ENCODE measurements at places on chromosomes 11 and 22.
A peak's percentile ranks its signal among the peaks of the same experiment; 100 is the strongest.

DNA sequence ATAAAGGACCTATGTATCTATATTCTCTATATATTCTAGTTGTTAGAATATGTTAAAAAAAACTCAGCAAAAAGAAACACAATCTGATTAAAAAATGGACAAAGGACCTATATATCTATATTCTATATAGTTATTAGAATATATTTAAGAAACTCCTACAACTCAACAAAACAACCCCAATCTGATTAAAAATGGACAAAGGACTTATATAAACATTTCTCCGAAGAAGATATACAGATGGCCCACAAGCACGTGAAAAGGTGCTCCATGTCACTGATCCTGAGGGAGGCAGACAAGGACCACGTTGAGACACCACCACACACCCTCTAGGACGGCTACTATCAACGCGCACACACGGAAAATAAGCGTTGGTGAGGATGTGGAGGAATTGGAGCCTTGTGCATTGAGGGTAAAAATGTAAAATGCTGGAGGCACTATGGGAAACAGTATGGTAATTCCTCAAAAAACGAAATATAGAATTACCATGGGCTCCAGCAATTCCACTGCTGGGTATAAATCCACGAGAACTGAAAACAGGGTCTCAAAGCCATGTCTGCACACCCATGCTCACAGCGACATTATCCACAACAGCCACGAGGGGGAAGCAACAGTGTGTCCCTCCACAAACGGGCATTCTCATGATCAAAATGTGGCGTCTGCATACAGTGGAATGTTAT, 22.7 kb downstream of the YPEL1 start:
- H3K4me3 ChIP-seq = no peak overlapping the region
- no peaks in the 10 kb centered on the region for H3K27me3 ChIP-seq
- H3K27ac ChIP-seq = no peak overlapping the region
- peaks cover 4% of the 10 kb centered on the region for H3K4me1 ChIP-seq

- peaks cover 28% of the 10 kb centered on the region for H3K4me1 ChIP-seq
- no peaks in the 10 kb centered on the region for H3K36me3 ChIP-seq
- H3K27me3 ChIP-seq = no peaks in the 10 kb centered on the region
- no peak overlapping the region for H3K27ac ChIP-seq
- DNase-seq = no peak
- no peak overlapping the region for H3K4me3 ChIP-seq
Observed at GRCh38 chr11:2989006-2989405, 3.1 kb downstream of the NAP1L4 start.

DNA sequence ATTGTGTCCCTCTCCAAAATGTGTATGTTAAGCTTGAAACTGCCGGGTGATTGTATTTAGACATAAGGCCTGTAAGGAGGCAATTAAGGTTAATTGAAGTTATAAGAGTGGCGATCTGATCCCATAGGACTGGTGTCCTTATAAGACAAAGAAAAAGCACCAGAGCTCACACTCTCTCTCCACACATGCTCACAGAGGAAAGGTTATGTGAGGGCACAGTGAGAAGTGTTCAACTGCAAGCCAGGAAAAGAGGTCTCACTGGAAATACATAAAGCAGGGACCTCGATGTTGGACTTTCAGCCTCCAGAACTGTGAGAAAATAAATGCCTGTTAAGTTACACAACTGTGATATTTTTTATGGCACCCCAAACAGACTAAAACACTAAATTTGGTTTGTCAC, 1233.8 kb upstream of the CNTN5 start:
- no peak overlapping the region for H3K4me3 ChIP-seq
- DNase-seq = no peak
- no peaks in the 10 kb centered on the region for H3K4me1 ChIP-seq
- no peak overlapping the region for H3K27ac ChIP-seq
- H3K36me3 ChIP-seq = no peaks in the 10 kb centered on the region

DNA sequence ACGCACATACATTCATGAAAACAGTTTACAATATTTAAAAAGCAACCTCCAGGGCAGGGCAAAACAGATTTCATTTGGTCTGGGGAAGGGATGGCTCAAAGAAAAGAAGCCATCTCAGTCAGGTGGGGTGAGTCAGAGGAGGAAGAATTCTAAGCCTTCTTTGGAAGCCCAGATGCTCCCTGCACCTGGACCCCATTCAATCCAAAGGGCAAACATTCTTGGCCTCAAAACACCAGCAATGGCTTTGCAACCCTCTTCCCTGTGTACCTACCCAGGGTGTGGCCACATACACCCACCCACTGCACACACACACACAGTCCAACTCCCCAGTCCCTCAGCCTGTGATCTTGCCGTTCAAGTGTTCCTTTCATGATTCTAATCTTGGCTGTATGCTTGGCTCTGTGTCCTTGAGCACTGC, 2.0 kb downstream of the KCNE3 start:
- H3K36me3 ChIP-seq = no peaks in the 10 kb centered on the region
- peaks cover 14% of the 10 kb centered on the region for H3K4me1 ChIP-seq
- no peak overlapping the region for H3K4me3 ChIP-seq
- no peaks in the 10 kb centered on the region for H3K27me3 ChIP-seq
- DNase-seq = no peak

GRCh38 chr11:123219066-123219690, 24.1 kb upstream of the CLMP start:
- H3K4me3 ChIP-seq = no peak overlapping the region
- DNase-seq = no peak
- H3K36me3 ChIP-seq = no peaks in the 10 kb centered on the region
- H3K27me3 ChIP-seq = no peaks in the 10 kb centered on the region

GRCh38 chr22:42685941-42686653, 34.6 kb downstream of the A4GALT start:
- H3K4me3 ChIP-seq = no peak overlapping the region
- peak overlapping the region; percentile 72 for H3K27ac ChIP-seq
- peak; percentile 37 for DNase-seq
- peaks cover 57% of the 10 kb centered on the region for H3K4me1 ChIP-seq
- no peaks in the 10 kb centered on the region for H3K27me3 ChIP-seq
- H3K36me3 ChIP-seq = no peaks in the 10 kb centered on the region

DNA sequence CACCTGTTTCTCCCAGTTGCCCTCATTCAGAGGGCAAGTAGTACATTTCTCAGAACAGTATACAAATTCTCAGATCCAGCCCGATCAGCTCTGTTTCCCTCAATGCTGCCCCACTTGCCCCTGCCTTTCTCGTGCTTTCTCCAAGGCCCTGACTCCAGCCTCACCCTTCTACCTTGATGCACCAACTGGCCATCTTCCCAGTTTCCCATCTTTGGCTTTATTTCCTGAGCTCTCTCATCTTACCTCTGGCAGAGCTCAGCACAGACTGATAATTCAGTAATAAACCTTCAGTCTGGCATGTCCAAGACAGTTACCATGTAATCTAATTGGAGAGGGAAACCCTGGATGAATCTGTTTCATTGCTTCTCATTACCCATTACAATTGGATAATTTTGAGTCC, 184.5 kb upstream of the ISX start:
- H3K27me3 ChIP-seq = no peaks in the 10 kb centered on the region
- no peaks in the 10 kb centered on the region for H3K36me3 ChIP-seq
- no peak overlapping the region for H3K27ac ChIP-seq
- no peak for DNase-seq

GRCh38 chr11:95908826-95909225, 15.1 kb downstream of the MTMR2 start:
- H3K27me3 ChIP-seq = no peaks in the 10 kb centered on the region
- H3K36me3 ChIP-seq = no peaks in the 10 kb centered on the region
- peaks cover 8% of the 10 kb centered on the region for H3K4me1 ChIP-seq

- no peak for DNase-seq
- no peak overlapping the region for H3K4me3 ChIP-seq
- H3K36me3 ChIP-seq = no peaks in the 10 kb centered on the region
- H3K27me3 ChIP-seq = no peaks in the 10 kb centered on the region
- no peak overlapping the region for H3K27ac ChIP-seq
Observed at GRCh38 chr11:61503135-61503770, 5.3 kb upstream of the LRRC10B start.

- H3K27ac ChIP-seq = no peak overlapping the region
- H3K27me3 ChIP-seq = no peaks in the 10 kb centered on the region
- no peaks in the 10 kb centered on the region for H3K4me1 ChIP-seq
- no peak overlapping the region for H3K4me3 ChIP-seq
- no peak for DNase-seq
- H3K36me3 ChIP-seq = no peaks in the 10 kb centered on the region
Observed at GRCh38 chr11:70713988-70714665, 315.8 kb downstream of the CTTN start.

- no peaks in the 10 kb centered on the region for H3K27me3 ChIP-seq
- no peak overlapping the region for H3K4me3 ChIP-seq
- H3K4me1 ChIP-seq = no peaks in the 10 kb centered on the region
- H3K27ac ChIP-seq = no peak overlapping the region
Observed at GRCh38 chr11:75035911-75036565, 47.3 kb downstream of the NEU3 start.

GRCh38 chr11:45093761-45094455, 52.5 kb upstream of the PRDM11 start:
- no peak for DNase-seq
- H3K4me1 ChIP-seq = peaks cover 14% of the 10 kb centered on the region
- H3K4me3 ChIP-seq = no peak overlapping the region
- H3K36me3 ChIP-seq = no peaks in the 10 kb centered on the region

DNA sequence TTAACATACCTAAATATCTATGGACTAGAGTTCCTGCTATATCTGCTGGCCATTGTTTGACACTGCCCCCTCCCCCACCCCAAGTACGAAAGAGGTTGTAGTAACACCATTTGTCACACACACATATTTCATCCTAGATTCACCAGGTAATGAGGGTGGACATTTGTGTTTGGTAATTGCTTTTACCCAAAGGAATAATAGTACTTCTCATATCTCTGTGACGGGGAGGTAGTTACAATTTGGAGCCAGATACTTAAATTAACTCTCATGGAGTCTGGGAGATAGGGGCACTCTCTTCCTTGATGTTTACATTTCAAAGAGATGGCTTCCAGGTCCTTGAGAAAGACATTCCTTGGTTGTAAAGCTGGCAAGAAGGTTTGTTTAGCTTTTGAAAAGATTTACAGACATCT, 38.7 kb downstream of the REXO2 start:
- DNase-seq = no peak
- H3K27ac ChIP-seq = no peak overlapping the region
- H3K36me3 ChIP-seq = no peaks in the 10 kb centered on the region
- H3K4me3 ChIP-seq = no peak overlapping the region

DNA sequence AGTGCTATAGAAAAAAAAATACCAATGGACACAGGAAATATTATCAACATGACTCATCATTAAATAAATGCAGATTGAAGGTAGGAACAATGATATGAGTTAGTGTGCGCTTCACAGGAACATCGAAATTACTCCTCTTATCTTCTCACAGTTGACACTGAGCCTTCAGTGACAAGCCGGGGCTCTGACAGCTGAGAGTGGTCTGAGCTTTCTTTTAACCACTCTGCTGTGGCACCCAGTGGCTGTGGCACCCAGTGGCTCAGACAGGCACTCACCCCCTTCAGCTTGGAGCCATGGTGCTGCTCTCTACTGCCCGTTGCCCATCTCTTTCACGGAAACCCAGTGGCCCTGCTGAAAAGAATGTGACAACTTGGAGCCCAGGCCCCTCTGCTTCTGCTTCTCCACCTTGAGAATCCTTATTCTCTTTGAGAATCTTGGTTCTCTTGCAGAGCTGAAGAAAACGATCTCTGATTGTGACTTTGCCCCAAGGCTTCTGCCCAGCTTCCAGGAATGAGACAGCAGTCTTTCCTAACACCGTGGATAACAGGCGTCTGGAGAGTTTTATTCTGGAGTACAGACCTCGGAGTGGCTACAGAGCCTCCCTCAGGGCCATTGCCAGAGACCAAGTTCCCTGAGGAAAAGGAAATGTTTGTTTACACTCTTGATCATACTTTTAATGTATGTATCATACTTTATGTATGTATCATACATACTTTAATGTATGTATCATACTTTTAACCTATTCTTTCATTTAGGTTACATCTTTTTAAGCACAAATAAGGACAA, 37.1 kb upstream of the OR8B8 start:
- no peaks in the 10 kb centered on the region for H3K4me1 ChIP-seq
- DNase-seq = no peak
- no peak overlapping the region for H3K4me3 ChIP-seq
- H3K27ac ChIP-seq = no peak overlapping the region
- no peaks in the 10 kb centered on the region for H3K36me3 ChIP-seq
- H3K27me3 ChIP-seq = no peaks in the 10 kb centered on the region
